ENCODE measurements at places on chromosomes 7 and 10. TPM values are rescaled to one million over a fixed set of nuclear protein-coding genes. Genes with fewer than 3 reads are reported as not detected.
A peak's percentile ranks its signal among the peaks of the same experiment; 100 is the strongest.

Gene OR6V1
- not detected for total RNA-seq

Gene MUC3A
- total RNA-seq = 230 TPM

Gene AKR1D1
- 0.37 TPM for total RNA-seq

Gene NCF1
- total RNA-seq = 6.8 TPM

Gene INTS1
- 108 TPM for total RNA-seq

Gene PALD1
- total RNA-seq = 15.5 TPM

Gene SEPHS1
- 35.9 TPM for total RNA-seq

Gene CASD1
- 22.8 TPM for total RNA-seq

Gene CRYGN
- total RNA-seq = 0.43 TPM

Gene AS3MT
- 5.4 TPM for total RNA-seq

Gene FOXP2
- total RNA-seq = 10.1 TPM

DNA sequence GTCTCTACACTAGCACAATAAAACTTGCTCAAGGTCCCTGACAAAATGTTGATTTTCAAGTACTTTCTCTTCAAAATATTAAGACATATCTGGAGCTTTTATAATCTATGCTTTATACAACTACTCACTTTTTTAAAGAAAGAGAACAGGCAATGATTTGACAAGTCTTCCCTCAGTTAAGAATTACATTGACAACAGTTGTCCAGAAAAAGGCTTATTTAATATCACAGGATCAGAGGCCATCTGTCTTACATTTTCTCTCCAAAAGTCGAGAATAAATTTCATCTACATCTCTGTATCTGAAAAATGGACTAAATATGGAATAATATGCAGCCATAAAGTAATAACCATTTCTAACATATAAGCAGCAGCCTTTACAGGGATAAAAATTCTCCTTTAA, 8.2 kb upstream of the RNF148 start:
- no peak for DNase-seq

DNA sequence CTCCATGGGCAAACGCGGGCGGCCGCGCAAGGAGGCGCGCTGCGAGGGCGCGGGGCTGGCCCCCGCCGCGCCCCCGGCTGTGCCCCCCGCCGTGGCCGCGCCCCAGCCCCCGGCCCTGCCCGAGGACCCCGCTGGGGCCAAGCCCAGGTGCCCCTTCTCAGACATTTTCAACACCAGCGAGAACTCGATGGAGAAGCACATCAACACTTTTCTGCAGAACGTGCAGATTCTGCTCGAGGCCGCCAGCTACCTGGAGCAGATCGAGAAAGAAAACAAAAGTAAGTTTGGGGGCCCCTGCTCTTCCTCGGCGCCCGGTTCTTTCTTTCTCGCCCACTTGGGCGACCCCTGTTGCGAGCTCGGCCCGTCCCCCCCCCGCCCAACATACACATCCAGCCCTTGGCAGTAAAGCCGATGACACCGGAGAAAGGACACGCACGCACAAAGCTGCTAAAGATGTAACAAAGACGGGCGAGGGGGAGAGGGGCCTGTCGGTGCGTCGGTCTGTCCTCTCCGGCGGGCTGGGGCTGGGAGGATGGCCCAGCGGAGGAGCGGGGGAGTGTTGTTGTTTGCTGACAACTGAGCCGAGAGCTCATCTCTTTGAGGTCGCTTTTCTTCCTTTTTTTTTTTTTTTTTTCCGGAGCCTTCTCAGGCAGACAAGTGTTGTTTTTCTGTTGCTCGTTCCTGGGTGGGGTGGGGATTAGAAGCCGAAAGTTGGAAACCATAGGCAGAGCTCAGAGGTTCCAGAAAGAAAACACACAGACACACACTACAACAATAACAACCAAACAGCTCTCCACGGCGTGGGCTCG, 604 bp downstream of the MXI1 start:
- no peak for DNase-seq

- DNase-seq = no peak
Observed at GRCh38 chr7:101669307-101669706, 40.2 kb upstream of the MYL10 start.

GRCh38 chr7:145123502-145123901, 287.6 kb upstream of the TPK1 start:
- no peak for DNase-seq

DNA sequence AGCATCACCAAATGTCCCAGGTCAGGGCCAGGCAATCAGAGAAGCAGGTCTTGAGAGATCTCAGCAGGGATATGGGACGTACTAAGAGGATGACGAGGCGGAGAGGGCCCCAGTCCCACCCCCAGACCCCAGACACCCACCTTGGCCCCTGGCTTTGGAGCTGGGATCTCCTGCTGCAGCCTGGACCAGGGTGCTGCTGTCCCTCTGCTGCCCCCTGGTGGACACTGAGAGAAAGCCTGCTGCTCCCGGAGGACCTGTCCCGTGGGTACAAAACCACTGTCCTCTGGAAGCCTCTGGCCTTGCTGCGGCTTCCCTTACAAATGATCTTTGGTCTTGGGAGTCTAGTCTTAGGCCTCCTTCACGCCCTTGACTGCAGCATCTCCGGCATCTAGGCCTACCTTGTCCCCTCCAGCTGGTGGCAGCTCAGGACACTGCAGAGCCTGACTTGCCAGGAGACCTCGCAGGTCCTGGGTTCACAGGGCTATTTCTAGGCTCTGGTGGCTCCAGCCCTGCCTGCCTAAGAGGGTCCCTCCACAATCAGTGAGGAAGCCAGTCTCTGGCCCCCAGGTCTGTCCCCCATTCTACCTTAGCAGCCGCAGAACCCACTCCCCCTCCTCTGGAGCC, 97.1 kb downstream of the RGS10 start:
- DNase-seq = peak; percentile 85

DNA sequence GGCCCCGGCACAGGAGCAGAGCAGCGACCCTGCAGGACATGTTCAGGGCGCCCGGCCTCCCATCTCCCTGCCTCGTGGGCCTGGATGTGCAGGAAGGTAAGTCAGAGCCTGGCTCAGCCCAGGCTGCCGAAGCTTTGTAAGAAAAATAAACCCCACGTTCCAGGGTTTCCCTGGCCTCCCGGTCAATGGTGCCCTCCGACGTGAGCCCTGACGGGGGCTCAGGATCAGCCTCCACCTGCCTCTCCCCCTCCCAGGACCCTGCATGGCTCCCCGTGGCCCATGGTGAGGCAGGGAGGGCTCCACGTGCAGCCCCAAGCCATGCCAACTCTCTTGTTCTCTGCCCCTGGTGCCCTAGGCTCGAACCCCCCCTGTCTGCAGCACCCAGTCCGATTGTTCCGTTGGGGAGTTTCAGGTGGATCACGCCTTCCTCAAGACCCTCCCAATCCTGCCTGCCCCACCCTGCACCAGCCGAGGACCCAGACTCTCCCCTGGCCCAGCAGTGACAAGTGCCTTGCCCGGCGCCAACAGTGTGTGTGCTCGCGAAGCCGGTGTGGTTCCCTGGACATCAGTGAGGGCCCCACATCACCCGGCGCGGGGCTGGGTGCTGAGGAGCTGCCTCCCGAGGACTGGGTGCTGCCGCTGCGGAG, 73.2 kb downstream of the PDGFA start:
- DNase-seq = no peak

DNA sequence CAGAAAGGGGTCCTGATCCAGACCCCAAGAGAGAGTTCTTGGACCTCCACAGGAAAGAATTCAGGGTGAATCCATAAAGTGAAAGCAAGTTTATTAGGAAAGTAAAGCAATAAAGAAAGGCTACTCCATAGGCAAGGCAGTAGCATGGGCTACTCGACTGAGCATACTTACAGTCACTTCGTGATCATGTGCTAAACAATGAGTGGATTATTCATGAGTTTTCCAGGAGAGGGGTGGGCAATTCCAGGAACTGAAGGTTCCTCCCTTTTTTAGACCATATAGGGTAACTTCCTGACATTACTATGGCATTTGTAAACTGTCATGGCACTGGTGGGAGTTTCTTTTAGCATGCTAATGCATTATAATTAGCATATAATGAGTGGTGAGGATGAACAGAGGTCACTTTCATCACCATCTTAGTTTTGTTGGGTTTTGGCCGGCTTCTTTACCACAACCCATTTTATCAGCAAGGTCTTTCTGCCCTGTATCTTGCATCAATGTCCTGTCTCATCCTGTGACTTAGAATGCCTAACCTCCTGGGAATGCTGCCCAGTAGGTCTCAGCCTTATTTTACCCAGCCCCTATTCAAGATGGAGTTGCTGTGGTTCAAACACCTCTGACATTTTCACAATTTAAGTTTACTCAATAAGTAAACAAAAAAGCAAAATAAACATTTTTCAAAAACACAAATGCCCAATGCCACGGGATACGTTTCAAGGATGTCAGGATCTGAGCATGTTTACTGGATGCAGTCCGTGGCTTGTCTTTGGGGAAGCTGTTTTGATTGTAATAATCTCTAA, 37.0 kb downstream of the ALOX5 start:
- no peak for DNase-seq

DNA sequence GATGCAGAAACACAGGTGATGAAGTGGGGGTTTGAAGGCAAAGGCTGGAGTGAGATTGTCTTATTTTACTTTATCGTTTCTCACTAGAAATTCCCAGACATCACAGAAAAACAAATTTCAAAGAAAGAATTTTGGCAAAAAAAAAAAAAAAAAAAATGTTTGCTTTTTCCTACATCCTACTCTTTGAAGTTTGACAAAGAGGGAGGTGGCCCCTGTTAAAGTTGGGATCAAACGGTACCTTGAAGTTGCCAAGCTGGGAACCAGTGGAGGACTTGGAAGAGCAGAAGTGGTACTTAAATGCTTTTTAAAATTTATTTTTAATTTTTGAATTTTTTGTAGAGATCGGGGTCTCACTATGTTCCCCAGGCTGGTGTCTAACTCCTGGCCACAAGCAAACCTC, 63.9 kb upstream of the KIF5B start:
- no peak for DNase-seq

- DNase-seq = no peak
Observed at GRCh38 chr10:856416-857157, 74.9 kb downstream of the LARP4B start.

DNA sequence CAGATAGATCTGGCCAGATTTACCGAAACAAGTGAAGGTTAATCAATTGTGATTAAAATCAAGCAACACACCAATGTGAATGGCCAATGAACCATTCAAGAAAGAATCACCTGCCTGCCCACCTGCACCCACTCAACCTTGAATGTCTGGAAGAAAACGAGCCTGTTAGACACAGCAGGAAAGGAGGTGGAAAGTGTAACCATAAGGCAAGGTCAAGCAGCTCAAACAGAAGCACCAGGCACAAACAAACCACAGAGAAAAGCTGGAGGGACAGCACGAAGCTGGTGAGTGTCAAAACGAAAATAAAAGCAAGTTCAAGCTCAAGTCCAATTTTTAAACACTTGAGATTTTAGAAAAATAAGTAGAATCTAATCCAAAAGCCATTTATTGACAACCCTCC, 64.9 kb downstream of the STEAP1B start:
- DNase-seq = no peak

- DNase-seq = no peak
Observed at GRCh38 chr10:48542471-48543181, 62.2 kb downstream of the ARHGAP22 start.

DNA sequence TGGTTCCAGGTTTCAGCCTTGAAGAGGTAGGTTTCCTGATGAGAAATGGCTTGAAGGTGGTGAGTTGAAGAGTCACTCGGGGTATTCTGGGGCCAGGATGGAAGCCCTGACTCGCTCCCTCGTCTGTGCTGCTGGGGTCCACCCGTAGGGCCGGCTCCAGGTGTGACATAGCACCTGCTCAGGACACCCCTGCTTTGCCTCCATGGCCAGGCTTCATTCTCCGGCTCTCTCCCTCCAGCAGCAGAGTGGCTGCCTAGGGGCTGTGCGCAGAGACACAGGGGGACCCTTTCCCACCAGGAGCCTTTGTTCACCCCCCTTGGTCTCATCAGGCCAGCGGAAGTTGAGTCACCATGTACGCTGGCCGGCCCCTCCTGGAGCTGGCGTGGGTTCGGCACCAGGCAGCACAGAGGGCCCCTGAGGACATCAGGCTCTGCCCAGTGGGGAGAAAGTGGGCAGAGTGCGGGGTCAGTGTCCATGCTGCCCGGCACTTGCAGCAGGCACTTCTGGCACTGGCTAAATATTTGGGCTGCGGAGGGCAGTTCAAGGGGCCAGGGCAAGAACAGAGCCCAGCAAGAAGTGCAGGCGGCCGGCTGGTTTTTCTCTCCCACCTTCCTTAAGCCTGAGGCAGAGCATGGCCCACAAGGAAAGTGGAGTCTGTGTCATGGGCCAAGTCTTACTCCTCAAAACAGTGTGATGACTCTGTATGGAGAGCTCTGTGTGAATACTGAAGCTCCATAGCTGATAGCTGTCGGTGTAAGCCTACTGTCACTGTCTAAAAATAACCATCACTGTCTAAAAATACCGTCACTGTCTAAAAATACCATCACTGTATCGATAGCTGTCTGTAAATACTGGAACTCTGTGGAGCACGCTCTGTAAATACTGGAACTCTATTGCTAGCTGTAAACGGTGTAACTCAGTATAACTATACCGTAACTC, 3.7 kb upstream of the PRKAR1B start:
- DNase-seq = no peak

GRCh38 chr10:3090914-3091787, 23.8 kb downstream of the PFKP start:
- DNase-seq = peak; percentile 82
